SW480 (cell line): ENCODE measurements at places on chromosomes 1 and 21.

- DNase-seq: no peak
Measured at GRCh38 chr1:38992412-38993111, 1.5 kb downstream of the AKIRIN1 start.

- DNase-seq: no peak
Measured at GRCh38 chr1:164154622-164155021, 404.4 kb upstream of the PBX1 start.

GRCh38 chr1:169160845-169161495 is 54.5 kb downstream of the ATP1B1 start:
- no peak for DNase-seq

DNA sequence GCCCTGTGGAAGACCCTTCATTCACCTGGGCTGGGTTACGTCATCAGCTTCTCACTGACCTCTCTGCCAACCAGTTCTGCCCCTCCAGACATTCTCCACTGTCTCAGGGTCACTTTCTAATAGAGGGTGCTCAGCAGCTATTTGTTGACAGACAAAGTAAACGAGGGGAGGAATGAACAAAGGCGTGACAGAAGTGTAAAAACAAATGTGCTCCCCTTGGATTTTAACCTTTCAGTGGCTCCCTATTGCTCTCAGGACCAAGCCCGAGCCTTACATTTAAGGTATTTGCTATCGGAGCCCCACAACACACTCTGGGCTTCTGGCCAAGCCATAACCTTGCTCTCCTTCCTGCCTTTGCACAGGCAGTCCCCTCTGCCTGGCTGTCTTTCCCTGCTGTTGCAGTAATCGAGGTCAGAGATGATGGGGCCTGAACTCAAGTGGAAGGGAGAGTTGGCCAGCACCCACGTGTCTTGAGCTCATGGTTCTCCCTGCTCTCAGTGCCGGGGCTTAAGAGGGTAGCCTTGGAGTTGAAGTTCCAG is 9.3 kb upstream of the MARCKSL1 start:
- DNase-seq: peak; percentile 22

- DNase-seq: no peak
Measured at GRCh38 chr1:228106800-228107054, 2.4 kb downstream of the MRPL55 start.

- DNase-seq: no peak
Measured at GRCh38 chr21:19850157-19850556, 1148.1 kb upstream of the NCAM2 start.

- DNase-seq: no peak
Measured at GRCh38 chr1:229882621-229883020, 184.4 kb upstream of the GALNT2 start.

DNA sequence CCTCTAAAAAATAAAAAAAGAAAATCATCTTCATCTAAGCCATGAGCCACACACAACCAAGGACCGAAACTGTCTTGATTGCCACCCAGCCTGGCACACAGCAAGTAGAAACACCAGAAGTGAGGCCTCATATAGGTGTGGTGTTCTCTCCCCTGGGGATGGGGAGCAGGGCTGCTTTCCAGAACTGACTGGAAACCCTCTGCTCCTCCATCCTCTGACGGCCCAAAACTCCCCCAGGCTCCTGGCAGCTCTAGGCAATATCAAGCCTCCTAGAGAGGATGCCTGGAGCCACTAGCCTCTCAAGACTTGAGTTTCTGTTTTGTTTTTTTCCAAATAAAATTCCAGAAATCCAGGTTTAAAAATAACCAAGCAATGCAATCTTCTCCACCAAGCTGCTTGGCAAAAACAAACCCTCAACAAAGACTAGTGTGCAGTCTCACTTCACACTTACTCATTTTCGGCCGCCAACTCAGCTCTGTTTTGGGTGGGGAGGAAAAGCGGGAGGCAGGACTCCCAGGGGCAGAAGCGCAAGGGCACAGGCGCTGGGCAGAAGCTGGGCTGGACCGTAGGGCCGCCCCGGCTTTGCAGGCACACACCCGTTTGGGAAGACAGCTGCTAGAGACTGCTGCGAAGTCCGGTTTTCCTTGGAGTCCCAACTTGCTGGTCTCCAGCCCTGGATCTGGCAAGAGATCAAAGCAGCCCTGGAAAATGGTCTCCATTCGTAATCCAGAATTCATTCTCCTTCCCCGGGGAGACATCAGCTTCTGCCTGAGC is 78.2 kb upstream of the CAPZB start:
- no peak for DNase-seq

DNA sequence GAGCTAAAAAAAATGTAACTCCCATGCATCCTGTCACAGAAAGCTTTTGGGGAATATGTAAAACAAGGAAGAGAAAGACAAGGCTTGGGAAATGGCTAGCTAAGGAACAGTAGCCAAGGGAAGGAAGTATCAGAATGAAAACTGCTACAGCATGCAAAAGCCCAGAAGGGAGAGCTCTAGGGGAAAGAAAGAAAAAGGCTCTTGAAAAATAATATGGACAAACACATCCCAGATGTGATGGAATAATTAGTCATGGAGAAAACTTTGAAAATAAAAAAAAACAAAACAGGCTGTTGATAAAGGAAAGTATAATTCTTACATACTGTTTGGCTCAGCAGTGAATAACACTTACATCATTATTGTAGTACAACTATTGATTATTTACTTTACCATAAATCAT is 47.9 kb upstream of the VCAM1 start:
- no peak for DNase-seq

DNA sequence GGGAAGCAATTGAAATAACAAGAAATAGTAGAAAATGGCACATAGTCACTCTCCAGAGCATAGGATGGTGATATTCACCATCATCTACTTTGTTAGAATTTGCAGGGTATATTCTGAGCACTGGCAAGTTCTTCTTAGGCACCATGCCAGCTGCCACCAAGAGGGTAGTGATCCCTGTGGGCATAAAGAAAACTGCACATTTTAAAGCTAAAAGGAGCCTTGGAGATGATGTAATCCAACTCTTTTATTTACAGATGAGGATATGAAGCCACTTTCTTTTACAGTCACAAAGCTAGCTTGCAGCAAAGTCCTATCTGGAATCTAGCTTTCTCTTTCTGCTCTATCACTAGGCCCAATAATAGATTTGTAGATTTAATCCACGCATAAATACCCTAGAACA is 69.0 kb downstream of the PTGER3 start:
- DNase-seq: no peak

DNA sequence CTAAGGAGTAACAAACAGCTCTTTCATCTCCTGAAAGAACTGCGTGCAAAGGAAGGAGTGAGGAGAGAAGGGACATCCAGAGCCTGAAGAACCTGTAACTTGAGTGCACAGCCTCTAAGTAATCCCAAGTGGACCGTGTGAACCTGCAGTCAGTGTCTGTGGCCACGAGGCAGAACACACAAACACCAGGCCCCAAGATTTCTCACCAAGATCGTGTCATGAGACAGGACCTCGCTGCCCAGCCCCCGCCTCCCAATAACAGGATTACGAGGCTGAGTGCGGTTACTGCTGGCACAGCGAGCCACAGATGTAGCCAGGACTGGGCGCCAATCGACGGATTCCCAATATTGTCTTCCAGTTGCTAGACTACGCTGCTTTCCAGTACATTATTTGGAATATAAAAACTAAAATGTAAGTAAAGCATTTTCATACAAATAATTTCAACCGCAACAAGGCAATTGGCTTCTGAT is 101.3 kb upstream of the SLC25A33 start:
- no peak for DNase-seq

- DNase-seq: no peak
Measured at GRCh38 chr1:234698686-234699085, 88.7 kb upstream of the IRF2BP2 start.

DNA sequence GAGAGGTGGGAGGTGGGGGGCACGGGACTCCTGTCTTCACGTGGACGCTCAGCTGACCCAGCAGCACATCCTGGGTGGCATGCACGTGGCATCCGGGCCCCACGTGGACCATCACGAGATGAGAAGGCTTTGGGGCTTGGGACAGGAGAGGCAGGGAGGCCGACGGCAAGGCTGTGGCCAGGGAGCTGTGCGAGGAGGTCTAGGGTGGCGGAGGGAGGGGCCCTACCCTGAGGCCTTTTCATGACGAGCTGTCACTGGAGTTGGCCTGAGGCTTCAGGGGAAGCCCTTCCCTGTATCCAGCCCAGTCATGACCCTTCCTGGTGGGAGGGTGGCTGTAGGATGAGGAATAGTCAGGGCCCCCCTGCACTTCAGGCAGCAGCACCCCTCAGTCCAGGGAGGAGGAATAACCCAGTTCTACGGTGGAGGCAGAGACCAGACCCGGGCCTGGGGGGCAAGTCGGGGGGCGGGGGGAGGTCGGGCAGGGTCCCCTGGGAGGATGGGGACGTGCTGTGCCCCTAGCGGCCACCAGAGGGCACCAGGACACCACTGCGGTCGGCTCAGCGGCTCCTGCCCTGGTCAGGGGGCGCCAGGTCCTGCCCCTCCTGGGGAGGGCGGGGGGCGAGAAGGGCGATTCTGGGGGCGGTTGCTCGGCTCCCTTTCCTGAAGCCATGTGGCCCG is 2.0 kb upstream of the PERM1 start:
- no peak for DNase-seq

- DNase-seq: no peak
Measured at GRCh38 chr1:153428791-153429190, 12.5 kb downstream of the S100A7A start.

- DNase-seq: no peak
Measured at GRCh38 chr1:109768335-109768650, 4.6 kb upstream of the EPS8L3 start.

DNA sequence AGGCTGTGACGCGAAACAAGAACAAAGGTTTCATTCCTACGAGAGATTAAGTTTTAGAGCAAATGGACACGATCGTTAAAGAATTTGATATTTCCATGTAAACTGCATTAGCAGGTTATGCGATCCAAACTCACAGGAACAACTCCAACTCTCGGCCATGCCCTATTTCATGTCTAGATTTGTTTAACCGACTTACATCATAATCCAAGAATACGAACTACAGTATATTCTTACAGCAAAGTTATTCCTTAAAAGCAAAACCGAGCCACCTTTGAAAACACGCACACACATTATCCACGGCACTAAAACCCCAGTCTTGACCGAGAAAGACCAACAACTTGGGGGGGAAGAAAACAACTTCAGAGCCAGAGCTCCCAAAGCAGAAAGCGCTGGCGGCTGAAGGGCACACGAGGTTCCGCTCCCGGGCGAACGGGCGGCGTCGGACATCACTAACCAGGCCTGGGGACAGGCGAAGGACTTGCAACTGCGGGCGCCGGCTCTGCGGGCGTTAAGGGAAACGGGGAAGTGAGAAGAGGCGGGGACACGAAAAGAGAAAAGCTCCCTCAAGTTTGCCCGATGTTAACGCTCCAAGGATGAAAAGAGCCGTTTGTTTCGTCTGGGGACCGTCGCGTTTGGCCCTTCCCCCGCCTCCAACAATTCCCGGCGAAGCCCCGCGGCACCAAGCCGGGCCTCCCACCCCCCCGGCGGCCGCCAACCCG is 690 bp downstream of the B3GALNT2 start:
- DNase-seq: peak; percentile 67

DNA sequence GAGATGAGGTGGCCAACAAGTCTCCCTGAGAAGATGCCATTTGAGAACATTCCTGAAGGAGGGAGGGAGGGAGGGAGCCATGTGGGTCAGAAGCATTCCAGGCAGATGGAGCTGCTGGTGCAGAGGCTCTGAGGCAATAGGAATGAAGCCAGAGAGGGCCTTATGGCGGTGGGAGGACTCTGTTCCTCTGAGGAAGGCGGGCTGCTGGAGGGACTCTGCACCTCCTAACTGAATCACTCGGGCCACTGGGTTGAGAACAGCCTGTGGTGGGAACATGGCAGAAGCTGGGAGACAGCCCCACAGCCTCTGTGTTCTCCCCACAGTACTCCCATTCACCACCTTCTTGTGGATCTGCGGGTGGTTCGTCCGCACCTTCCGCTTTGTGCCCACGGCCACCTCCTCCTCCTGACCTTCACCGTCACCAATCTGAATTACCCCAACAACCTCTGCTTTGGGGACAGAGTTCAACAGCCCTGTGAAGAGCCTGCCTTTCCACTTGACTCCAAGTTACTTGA is 2.4 kb upstream of the TMEM125 start:
- no peak for DNase-seq

DNA sequence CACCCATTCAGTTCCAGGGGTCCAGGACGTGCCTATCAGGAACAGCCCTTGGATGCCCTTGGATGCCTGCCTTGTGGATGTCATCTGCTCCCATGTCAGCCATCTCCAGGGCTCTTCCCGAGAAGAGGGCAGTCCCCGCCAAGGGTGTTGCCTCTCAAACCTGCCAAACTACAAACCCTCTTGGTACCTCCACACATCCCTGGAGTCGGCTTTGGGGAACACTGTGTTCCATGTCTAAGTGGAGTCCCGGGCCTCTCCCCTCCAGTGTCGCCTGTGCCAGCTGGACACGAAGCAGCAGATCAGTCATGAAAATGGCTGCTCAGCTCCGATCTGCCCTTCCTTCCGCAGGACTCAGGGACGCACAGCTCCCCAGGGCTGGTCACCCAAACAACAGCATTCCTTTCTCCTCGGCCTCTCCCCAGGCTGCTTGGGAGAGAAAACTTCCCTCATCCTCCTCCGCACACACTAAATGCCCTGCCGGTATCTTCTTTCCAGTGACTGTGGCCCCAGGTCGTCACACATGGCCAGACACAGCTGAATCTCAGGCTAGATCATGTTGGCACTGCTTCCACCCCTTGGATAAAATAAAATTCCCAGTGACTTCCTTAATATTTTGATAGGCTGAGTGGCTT is 53.4 kb downstream of the GALNT2 start:
- no peak for DNase-seq

DNA sequence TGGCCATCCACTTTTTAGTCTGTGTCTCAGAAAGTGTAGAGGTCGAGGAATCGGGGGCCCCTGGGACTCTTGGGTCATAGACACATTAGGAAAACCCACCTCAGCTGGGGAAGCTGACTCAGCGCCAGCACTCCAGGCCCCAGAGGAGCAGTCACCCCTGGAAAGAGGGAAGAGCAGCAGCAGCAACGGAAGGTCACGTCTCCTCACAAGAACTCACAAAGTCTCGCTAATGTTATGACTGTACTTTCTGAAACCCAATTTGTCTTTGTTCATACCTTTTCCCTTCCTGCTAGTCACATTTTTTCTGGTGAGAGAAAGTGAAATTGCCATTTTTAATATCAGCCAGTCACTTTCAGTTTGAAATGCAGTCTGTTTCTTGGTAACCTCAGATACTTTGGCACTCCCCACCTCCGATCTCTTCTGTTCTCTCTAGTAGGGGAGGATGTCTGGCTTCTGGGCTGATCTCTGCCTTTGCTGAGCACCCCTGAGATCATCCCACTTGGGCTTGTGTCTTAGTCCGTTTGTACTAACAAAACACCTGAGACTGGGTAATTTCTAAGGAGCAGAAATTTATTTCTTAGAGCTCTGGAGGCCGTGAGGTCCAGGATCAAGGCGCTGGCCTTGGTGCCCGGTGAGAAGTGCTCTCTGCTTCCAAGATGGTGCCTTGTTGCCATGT is 6.0 kb upstream of the NLRP3 start:
- DNase-seq: no peak

GRCh38 chr1:92169214-92170005 is 48.3 kb upstream of the C1orf146 start:
- DNase-seq: no peak

DNA sequence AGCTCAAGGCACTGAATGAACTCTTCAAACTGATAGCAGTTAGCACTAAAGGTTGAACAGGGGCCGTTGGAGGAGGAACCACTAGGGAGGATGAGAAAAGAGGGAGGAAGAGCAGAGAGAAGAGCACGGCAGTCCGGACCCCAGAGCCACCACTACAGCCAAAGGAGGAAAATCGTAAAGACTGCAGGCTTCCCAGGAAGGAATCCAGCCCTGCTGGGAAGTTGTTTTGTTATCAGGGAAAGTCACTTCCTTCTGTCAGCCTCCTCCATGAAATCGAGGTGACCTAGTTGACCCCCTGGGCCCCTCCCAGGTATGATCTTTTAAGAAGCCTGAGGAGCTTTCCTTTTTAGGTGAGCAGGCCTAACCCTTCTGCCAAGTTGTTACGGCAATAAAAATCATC is 88.2 kb downstream of the PBX1 start:
- DNase-seq: no peak
